Left ventricle myocardium inferior (tissue), 1 donor: ENCODE measurements at places on chromosomes 4 and X. TPM values are rescaled to one million over a fixed set of nuclear protein-coding genes. Genes with fewer than 3 reads are reported as not detected.

The TTC29 gene
- not detected for total RNA-seq

The GABRG1 gene
- not detected for total RNA-seq

The HERC5 gene
- 2.6 TPM for total RNA-seq

The CSAG1 gene
- not detected for total RNA-seq

The ADAM29 gene
- not detected for total RNA-seq

The GASK1B gene
- 61.9 TPM for total RNA-seq

The FGG gene
- total RNA-seq = not detected

DNA sequence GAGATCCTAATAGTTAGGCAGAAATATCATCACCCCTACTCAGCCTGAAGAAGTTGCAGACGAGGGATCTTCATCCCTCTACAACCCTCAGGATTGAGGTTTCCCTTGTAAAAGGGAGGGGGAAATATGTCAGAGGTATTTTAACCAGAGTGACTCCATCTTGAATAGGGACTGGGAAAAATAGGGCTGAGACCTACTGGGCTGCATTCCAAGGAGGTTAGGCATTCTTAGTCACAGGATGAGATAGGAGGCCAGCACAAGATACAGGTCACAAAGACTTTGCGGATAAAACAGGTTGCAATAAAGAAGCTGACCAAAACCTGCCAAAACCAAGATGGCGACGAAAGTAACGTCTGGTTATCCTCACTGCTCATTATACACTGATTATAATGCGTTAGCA, 17.5 kb downstream of the IL13RA2 start:
- no peak for DNase-seq

GRCh38 chr4:78213218-78213617, 156.1 kb downstream of the FRAS1 start:
- no peak for DNase-seq

- DNase-seq = no peak
Observed at GRCh38 chr4:158186815-158187214, 14.0 kb upstream of the GASK1B start.

DNA sequence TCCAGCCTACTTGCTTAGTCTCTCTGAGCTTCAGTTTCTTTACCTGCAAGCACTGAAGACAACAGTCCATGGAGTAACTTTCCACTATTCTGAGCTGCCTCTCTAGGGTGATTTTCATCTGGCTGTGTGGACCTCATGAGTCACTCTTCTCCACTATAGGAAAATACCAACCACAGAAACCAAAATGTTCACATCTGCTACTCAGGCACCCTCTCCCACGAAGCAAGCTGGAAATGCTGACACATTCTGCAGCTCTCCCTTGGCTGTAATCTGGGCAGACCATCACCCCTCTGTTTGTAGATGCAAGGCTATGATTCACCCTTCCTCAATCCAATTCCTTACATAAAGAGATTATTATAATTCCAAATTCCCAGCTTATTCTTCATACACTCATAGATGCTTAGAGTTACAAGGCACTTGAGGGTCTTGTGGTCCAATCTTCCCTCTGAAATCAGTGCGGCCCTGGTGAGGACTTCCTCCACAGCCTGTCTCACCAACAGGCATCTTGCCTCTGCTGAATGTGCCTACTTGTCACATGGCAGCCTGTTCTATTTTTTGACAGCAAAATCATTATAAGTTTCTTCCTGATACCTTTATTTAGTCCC, 97.0 kb upstream of the LNX1 start:
- DNase-seq = no peak

GRCh38 chr4:153472122-153473037, 6.2 kb downstream of the TMEM131L start:
- no peak for DNase-seq

GRCh38 chr4:145231906-145232700, 51.7 kb upstream of the OTUD4 start:
- no peak for DNase-seq

DNA sequence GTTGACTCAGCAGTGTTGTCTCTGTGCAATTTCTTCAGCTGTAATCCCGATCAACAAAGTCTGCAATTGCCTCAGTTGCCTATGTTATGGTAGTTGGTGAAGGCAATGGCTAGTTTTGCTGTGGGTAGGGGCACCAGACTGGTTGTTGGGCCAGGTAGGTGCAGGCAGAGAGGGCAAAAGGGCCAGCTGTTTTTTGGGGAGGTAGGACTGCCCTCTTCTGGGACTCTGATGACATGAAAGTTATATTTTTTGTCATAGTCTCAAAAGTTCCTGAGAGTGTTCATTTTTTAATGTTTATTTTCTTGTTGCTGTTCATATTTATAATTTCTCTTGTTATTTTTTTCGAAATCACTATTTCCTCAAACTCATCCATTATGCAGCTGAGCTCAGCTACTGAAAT, 25.1 kb downstream of the DCAF12L2 start:
- no peak for DNase-seq

DNA sequence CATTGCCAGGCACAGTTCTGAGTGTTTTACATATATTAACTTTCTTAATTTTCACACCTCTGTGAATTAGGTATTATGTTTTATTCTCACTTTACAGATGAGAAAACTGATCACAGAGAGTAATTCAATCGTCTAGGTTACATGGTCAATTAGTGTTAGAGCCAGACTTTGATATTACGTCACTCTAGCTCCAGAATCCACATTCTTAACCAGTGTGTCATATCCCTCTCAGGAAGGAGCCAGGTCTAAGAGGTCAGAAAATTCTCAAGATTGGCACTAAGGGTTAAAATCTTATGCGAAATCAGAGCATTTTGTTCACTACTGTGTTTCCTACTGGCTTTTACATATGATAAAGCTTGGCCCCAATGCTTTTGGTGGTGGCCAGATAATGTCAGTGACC, 7.4 kb downstream of the DMP1 start:
- DNase-seq = no peak

DNA sequence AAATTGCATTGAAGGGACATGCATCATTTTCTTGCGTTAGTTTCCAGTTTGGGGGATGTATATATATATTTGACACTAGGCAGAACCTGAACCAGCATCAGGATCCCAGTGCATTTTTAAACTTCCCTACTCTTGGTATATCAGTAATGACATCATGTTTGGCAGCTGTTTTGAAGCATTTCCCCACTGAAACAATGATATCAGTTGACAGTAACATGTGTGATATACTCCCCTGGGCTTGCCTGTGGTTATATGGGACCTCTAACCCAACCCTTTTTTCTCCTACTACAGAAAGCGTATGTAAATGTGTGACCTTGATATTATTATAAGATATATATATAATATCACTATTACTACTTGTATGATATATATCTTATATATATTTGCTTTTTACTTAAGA, 225.9 kb upstream of the CASK start:
- no peak for DNase-seq

DNA sequence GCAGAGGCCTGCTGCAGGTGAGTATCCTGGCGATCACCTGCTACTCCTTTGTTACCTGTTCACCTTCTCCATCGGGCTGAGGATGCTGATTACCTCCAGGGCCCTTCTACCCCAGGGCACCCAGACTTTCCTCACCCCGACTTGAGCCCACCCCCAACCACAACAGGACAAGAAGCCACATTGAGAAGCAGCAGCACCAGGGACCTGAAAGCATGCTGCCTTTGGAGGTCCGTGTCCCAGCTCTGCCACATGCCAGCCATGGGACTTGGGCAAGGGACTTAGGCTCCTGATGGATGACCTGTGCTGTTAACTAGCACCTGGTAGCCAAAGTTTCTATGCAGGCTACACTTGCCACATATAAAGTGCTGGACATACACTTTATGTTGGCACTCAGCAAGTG, 89.7 kb downstream of the CPZ start:
- DNase-seq = no peak
